ENCODE measurements at places on chromosomes 3 and 15.

GRCh38 chr15:97077975-97078374 is 747.5 kb downstream of the NR2F2 start:
- DNase-seq: no peak

DNA sequence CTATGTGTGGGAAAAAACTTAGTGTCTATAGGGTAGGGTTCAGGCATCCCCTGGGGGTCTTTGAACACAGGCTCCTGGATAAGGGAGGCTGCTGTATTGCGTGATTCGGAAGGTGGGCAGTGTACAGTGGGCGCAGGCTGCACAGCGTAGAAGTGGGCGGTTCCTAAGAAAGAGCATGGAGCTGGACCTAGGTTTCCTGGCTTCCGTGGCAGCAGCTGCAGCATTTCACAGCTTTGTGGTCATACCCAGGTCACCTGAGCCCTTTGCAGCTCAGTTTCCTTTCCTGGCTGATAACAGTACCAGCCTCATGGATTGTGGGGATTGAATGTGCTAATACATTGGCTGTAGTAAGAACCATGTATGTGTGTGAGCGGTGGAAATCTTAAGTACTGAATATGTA is 22.2 kb downstream of the CFAP100 start:
- DNase-seq: no peak

GRCh38 chr3:50293079-50293801 is 1.0 kb upstream of the IFRD2 start:
- no peak for DNase-seq

- DNase-seq: no peak
Measured at GRCh38 chr15:94586099-94586498, 354.7 kb downstream of the MCTP2 start.

DNA sequence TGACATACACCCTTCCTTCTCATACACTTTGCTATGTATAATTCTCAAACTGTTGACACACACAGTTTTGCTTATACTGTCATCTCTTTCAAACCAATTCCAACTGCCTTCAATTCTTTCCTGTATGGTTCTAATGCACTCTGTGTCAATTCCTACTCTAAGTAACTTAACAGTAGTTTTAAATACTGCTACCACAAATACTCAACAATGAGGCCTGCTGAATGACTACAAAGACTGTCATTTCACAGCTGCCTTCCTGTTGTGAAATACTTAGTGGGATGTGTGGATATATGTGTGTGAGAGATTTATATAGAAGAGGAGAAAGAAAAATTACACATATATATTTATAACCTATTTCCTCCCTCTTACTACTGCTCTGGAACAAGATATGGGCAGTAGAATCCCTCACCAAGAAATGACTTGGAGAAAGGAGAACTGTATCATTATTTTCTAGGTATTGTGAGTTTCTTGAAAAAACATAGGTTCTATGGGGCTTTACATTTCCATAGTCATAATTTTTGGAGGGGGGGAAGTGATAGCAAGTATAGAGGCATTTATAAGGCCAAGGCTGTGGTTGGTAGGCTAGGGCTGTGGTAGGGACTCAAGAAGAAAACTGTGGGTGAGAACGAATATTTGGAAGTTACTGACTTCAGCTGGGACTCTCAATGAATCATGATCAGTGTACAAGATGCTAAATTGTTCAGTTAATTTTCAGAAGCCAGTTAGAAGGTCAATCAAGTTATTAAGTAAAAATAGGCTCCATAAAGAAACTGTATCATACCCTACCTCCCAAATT is 88.7 kb downstream of the ANKRD28 start:
- DNase-seq: no peak

- DNase-seq: no peak
Measured at GRCh38 chr15:31550211-31550977, 223.8 kb downstream of the KLF13 start.

DNA sequence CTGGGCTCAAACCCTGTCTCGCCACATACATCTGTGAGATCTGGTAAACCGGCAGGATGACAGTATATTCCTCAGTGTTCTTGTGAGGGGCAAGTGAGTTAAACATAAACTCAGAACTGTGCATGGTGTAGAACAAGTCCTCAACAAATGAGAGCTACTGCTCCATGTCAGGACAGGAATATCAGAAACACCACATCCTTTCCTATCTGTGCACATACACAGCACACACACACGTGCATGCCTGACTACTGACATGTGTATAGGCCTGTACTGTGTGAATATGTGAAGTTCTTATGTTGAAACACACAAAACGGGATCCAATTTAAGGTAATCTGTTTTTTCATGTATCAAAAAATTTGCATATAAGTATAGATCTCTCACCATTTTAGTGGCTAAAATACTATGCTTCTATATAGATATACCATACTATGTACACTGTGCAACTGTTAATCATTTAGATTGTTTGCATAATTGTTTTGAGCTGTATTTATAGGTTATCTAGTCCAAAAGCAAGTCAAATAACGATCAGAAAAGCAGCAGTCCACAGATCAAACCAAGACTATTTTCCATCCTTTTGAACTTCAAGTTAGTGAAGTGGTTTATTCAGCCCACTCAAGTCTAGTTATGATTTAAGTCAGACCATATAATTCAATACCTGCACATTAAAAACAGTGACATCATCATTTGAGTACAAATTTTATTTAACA is 44.8 kb downstream of the CCR4 start:
- DNase-seq: no peak

DNA sequence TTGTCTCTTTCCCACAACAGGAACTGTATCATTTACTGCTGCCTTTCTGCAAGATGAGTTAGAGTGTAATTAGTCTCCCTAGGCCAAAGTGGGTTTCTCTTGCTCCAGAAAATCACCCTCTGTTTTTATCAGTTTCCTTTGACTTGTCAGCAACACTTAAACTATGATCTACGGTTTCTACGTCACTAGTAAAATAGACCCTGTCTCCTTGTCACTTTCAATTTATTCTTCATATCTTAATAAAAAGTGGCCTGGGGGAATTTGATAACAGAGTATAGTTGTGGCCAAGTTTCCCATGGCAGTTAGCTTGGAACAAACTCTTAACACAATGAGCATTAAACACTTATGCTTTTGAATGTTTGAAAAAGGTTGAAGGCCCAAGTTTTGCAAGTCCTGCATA is 79.6 kb downstream of the CGNL1 start:
- DNase-seq: no peak

GRCh38 chr15:84785053-84785452 is 32.1 kb upstream of the ALPK3 start:
- DNase-seq: no peak

GRCh38 chr3:142628801-142629200 is 32.6 kb downstream of the PLS1 start:
- no peak for DNase-seq

DNA sequence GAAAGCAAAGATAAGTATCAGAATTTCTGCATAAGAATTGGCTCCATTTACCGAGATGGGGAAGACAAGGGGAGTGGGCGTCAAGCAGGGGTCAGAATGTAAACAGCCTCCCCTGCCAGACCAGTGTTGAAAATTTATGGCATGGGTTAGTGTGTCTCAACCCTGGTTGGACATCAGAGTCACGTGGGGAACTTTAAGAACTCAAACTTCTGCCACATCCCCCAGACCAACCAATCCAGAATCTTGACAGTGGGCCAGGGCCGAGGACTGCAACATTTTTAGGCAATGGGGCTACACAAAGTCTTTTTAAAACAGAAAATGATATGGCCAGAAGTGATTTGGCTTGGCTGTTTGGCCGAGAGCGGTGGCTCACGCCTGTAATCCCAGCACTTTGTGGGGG is 14.3 kb upstream of the MASP1 start:
- no peak for DNase-seq

DNA sequence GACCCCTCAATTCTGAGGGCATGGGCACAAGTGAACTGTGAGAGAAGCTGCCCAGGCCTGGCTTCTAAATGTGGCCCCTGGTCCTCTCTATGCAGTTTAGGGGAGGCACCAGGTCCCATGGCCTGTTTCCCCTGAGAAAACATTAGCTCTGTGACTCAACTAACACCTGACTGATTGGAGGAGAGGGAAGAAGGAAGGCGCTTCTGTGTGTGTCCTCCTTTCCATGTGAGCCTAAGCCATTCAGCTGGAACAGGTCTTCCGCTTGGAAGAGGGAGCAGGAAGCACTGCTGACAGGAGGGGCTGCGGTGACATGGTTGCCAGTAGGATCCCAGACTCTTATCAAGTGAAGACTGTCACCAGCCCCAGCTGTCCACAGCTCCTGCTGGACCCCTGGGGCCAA is 79.5 kb downstream of the MYLK start:
- no peak for DNase-seq

DNA sequence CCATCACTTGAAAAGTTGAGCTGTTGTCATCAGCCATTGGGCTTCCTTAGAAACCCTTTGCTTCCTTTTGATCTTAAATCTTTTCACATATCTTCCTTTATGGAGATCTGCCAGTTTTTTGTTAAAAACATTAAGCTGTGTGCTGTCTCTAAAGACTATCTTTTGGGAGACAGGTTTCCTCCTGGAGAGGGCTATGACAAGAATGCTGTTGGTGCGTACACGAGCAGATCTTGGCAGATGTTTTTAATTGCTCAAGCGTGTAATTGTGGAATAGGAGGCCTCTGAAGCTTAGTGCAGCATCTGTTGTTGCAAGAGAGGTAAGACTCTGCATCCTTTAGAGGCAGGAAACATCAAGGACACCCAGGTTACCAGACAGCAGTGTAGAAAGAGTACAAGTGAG is 56.8 kb downstream of the PHLDB2 start:
- no peak for DNase-seq

GRCh38 chr15:99631255-99631654 is 65.5 kb downstream of the MEF2A start:
- no peak for DNase-seq

GRCh38 chr15:98823012-98823458 is 174.7 kb downstream of the IGF1R start:
- DNase-seq: no peak

DNA sequence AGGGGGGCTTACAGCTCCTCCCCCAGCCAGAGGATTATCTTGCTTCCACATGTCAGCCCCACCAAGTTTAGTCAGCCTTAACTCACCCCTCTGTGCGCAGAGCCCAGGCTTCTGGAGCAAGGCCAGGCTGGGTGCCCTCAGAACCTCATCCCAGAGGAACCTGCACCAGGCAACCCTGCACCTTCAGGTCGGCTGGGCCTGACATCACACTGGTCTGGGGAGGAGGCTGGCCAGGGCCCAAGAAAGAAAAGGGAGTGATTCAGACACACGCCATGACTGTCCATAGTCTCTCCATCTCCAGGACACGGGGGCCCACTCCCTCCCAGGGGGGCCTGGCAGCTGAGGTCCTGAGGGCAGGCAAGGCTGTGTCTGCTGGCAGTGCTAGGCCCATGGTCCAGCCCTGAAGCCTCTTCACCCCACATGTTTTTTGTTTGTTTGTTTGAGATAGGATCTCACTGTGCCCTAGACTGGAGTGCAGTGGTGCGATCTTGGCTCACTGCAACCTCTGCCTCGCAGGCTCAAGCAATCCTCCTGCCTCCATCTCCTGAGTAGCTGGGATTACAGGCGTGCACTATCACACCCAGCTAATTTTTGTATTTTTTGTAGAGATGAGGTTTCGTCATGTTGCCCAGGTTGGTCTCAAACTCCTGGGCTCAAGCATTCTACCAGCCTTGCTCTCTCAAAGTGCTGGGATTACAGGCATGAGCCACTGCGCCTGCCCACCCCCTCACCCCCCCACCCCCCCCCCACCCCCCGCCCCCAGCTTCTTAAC is 11.1 kb downstream of the TNK2 start:
- DNase-seq: no peak

DNA sequence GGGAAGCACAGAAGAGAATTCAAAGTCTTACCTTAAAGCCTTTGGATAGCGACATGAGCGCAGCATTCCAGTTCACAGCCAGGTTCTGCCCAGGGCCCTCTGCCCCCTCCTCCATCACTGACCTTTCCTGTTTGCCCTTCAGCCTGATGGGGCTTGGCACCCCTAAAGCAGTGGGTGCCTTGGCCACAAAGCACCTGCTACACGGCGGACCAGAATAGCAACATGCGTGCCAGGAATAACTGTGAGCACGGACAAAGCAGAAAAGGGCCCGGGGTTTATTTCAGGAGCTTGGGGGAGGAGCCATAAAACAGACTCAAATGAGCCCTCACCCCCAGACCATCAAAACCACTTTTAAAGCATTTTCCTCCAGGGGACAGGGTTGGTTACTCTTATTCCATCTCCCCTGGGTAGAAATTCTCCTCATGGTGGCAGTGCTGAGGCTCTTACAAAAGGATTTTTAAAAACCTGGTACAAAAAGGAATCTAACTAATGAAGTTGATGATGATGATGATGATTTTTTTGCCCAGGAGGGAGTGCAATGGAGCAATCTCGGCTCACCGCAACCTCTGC is 135.4 kb downstream of the KLF13 start:
- DNase-seq: no peak

DNA sequence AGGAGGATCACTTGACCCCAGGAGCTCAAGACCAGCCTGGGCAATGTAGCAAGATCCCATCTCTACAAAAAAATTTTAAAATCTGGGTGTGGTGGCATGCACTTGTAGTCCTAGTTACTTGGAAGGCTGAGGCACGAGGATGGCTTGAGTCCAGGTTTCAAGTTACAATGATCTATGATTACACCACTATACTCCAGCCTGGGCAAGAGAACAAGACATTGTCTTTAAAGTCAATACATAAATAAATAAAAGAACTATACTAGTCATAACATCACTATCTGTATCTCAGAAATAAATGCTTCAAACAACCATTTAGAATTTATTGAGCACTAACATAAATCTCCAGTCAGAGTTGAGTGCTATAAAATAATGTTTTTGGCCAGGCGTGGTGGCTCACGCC is 8.5 kb upstream of the PHLDB2 start:
- no peak for DNase-seq

- DNase-seq: no peak
Measured at GRCh38 chr15:27696530-27696929, 402.6 kb downstream of the OCA2 start.

GRCh38 chr3:119596398-119596797 is 1.3 kb upstream of the PLA1A start:
- no peak for DNase-seq

DNA sequence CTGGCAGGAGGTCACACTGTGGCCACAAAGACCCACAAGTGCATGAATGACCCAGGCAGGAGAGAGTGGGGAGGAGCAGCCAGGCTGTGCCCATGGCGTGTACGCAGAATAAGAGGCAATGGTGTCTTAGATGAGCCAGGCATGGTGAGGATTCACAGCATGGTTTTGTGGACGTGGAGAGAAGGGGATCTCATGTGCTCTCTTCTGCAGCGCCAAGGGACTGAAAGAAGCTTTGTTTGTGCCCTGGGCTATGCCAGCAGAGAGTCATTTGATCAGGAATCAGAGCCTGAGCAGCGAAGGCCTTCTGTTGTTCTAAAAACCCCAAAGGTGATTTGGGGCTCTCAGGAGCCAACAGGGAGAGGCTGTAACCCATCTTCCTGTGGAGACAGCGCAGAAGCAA is 18.7 kb upstream of the RPP14 start:
- DNase-seq: no peak

GRCh38 chr3:37477711-37478487 is 303.5 kb upstream of the LRRFIP2 start:
- no peak for DNase-seq

GRCh38 chr3:3110299-3110630 is at the start of gene IL5RA:
Gene IL5RA, minus strand, starts transcription at chr3:3110374. Its CDS starts 5,390 bp downstream, at chr3:3104984.
- no peak for DNase-seq

- no peak for DNase-seq
Measured at GRCh38 chr3:144989807-144990206, 1018.2 kb downstream of the DIPK2A start.

GRCh38 chr15:93929375-93930094 is 301.8 kb upstream of the MCTP2 start:
- no peak for DNase-seq

- no peak for DNase-seq
Measured at GRCh38 chr3:197343656-197344408, 45.4 kb upstream of the DLG1 start.
